ENCODE measurements at places on chromosomes 2 and 18. TPM values are rescaled to one million over a fixed set of nuclear protein-coding genes. Genes with fewer than 3 reads are reported as not detected.

The NR4A2 gene
- total RNA-seq = 0.58 TPM

The PGAP1 gene
- 7.6 TPM for total RNA-seq

The CBLN2 gene
- 0.47 TPM for total RNA-seq

The EMILIN2 gene
- 9.9 TPM for total RNA-seq

The GALM gene
- total RNA-seq = 4.8 TPM

The DLGAP1 gene
- total RNA-seq = 1.6 TPM

The UGT1A10 gene
- total RNA-seq = not detected

The EVX2 gene
- not detected for total RNA-seq

The M1AP gene
- total RNA-seq = not detected

The RPRD1A gene
- total RNA-seq = 39.7 TPM

The EGR4 gene
- total RNA-seq = not detected

The CUL3 gene
- total RNA-seq = 52.7 TPM

The GORASP2 gene
- 75.4 TPM for total RNA-seq

The PLCL1 gene
- 5.0 TPM for total RNA-seq

The MROH2A gene
- not detected for total RNA-seq

The IGFBP5 gene
- total RNA-seq = 23.4 TPM

The DSG4 gene
- not detected for total RNA-seq

The MARCO gene
- not detected for total RNA-seq

The LBX2 gene
- total RNA-seq = 4.3 TPM

The SPP2 gene
- not detected for total RNA-seq

The DTNB gene
- 1.7 TPM for total RNA-seq

The TTC31 gene
- total RNA-seq = 14.1 TPM

The FKBP7 gene
- total RNA-seq = 26.2 TPM

The NT5C1B gene
- total RNA-seq = not detected

The CHRNG gene
- total RNA-seq = not detected

The KIF5C gene
- 0.58 TPM for total RNA-seq

The PPIL3 gene
- 29.0 TPM for total RNA-seq

The CEP76 gene
- 5.7 TPM for total RNA-seq

The SMYD1 gene
- not detected for total RNA-seq

The RAPGEF4 gene
- 5.1 TPM for total RNA-seq

The PROKR1 gene
- not detected for total RNA-seq

The FIGN gene
- total RNA-seq = 4.7 TPM

The RNF152 gene
- 26.7 TPM for total RNA-seq

The GLI2 gene
- total RNA-seq = 1.7 TPM

The GAL3ST2 gene
- total RNA-seq = not detected

The CPO gene
- 0.48 TPM for total RNA-seq

The DOK6 gene
- total RNA-seq = 1.2 TPM

The ERFE gene
- 64.1 TPM for total RNA-seq

The LOXL3 gene
- 2.7 TPM for total RNA-seq

The GPATCH11 gene
- 6.8 TPM for total RNA-seq

The PSMA8 gene
- not detected for total RNA-seq

The BCL2L11 gene
- total RNA-seq = 16.4 TPM

The UGT1A4 gene
- 0.12 TPM for total RNA-seq

The HOXD3 gene
- 7.2 TPM for total RNA-seq

The PLGLB1 gene
- total RNA-seq = 1.3 TPM

The DSG1 gene
- not detected for total RNA-seq

The RAB27B gene
- total RNA-seq = 0.99 TPM

The SCN9A gene
- 9.3 TPM for total RNA-seq

The LRRC30 gene
- total RNA-seq = not detected

The INHBB gene
- 2.4 TPM for total RNA-seq

The CCDC68 gene
- 0.97 TPM for total RNA-seq

The WNT10A gene
- total RNA-seq = not detected

The UGT1A1 gene
- not detected for total RNA-seq
